ENCODE measurements at places on chromosomes 7 and 10. TPM values are rescaled to one million over a fixed set of nuclear protein-coding genes. Genes with fewer than 3 reads are reported as not detected.
A peak's percentile ranks its signal among the peaks of the same experiment; 100 is the strongest.

GRCh38 chr7:135704698-135705097 lies 23.3 kb downstream of the SLC13A4 start:
- ATAC-seq: no peak

Gene EBLN1
- total RNA-seq: not detected

DNA sequence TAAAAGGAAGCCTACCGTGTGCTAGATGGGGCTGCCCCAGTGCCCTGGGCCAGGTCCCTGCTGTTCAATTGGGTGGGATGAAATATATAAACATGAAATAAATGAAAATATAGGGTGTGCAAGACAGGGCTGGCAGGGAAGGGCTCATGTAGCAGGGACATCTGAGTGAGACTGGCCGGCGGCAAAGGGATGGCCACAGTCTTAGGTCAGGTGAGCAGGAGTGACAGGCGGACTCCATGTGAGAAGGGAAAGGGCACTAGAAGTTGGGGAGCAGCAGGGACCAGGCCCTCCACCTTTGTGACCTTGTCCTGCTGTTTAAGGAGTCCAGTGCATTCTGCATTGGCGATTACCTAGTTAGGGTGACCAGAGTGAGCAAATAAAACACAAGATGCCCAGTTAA lies 207.6 kb upstream of the ZNF32 start:
- ATAC-seq: no peak

- ATAC-seq: no peak
Observed at GRCh38 chr7:136956671-136957070, 88.2 kb downstream of the CHRM2 start.

GRCh38 chr7:115060095-115060870 lies 138.4 kb downstream of the MDFIC start:
- ATAC-seq: no peak

GRCh38 chr7:123208793-123209192 lies 9.0 kb upstream of the SLC13A1 start:
- no peak for ATAC-seq

Gene ACBD7
- total RNA-seq: 3.1 TPM

- no peak for ATAC-seq
Observed at GRCh38 chr7:4079956-4080355, 602.1 kb upstream of the FOXK1 start.

Gene GOLGA7B
- total RNA-seq: 8.2 TPM

Gene NFE2L3
- total RNA-seq: 24.1 TPM

- ATAC-seq: peak; percentile 1
Observed at GRCh38 chr7:87218796-87219544, 562 bp downstream of the TMEM243 start.

GRCh38 chr7:144834641-144835144 lies 1.2 kb downstream of the TPK1 start:
- ATAC-seq: peak; percentile 22

Gene FOXP2
- not detected for total RNA-seq

- no peak for ATAC-seq
Observed at GRCh38 chr7:149027611-149028345, 527 bp downstream of the PDIA4 start.

DNA sequence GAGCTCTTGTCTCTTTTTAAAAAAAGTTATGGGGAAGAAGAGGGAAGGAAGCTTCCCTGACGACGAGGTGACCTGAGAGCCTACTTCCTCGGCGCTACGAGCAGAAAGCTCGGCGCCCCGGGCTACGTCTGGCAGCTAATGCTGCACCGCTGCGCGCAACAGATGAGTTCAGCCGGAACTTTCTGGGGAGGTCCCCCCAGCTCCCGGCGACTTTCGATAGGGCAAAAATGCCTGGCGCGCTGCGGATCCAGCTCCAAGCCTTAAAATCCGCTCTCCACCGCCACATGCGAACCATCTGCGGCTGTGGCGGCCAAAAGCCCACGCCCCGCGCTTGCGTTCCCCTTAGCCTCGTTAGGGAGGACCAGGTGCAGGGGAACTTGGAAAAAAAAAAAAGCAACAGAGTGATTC lies 621 bp downstream of the P4HA1 start:
- peak; percentile 63 for ATAC-seq

- no peak for ATAC-seq
Observed at GRCh38 chr10:66748217-66748616, 177.6 kb upstream of the LRRTM3 start.

Gene PON3
- total RNA-seq: not detected

GRCh38 chr7:132500727-132501440 lies 75.4 kb downstream of the PLXNA4 start:
- ATAC-seq: no peak

- no peak for ATAC-seq
Observed at GRCh38 chr7:142438923-142439515, 181.2 kb upstream of the PRSS58 start.

Gene LMBR1
- total RNA-seq: 48.0 TPM

DNA sequence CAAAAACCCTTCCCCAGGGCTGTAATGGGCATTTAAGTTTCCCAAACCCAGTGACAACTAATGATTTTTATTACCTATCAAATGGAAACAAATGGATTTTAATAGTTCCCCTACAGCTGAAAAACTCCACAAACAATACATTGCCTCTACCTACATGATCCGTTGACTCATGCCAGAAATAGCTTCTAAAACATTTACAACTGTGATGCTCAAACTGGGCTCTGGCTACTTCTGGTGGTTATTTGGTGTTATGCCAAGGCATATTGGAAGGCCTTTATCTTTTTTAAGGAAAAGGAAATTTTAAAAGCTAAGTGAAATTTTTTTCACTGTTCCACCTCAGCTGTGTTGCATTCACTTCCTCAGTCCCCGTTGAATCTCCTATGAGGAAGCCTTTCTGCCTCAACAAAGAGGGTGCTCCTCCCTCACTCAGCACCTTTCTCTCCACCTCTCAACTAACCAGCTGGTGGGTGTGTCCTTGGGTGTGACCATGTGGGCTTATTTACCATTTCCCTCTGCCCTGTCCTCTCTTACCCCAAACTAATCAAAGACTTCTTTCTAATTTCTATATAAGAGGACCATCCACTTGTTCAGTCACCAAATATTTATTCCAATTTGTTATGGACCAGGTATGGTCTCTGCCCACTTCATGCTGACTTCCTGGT lies 82.9 kb downstream of the PRTFDC1 start:
- ATAC-seq: no peak

Gene OR2A5
- not detected for total RNA-seq

Gene NEUROG3
- total RNA-seq: 1.1 TPM

GRCh38 chr10:34102893-34103506 lies 712.1 kb downstream of the PARD3 start:
- ATAC-seq: no peak

DNA sequence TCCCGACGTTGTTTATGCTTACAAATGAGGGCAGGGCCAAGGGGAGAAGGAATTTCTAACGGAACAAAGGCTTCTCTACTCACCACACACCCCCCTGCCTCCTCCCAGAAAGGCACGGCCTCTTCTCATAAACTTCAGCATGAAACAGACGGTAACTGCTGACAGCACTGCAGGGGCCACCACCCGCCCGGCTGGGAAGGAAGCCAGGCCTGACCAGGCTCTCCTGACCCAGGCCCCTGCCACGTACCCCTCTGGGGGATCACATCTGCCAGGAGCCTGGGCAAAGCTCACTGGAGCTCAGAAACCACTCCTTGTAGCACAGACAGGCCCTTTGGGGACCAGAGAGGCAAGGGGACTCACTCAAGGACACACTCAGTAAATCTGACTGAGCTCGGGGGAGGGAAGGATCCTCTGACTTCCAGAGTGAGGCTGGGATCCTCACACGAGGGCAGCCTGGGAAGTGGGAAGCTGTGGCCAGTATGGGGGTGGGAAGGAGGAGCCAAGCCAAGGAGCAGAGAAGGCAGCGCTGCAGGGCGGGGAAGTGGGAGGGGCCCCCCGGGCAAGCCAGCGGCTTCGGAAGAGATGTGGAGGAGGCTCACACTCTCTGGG lies 46.1 kb downstream of the ZCCHC24 start:
- ATAC-seq: no peak

Gene MSANTD7
- 15.7 TPM for total RNA-seq

Gene SORCS1
- not detected for total RNA-seq

Gene MOGAT3
- total RNA-seq: not detected

DNA sequence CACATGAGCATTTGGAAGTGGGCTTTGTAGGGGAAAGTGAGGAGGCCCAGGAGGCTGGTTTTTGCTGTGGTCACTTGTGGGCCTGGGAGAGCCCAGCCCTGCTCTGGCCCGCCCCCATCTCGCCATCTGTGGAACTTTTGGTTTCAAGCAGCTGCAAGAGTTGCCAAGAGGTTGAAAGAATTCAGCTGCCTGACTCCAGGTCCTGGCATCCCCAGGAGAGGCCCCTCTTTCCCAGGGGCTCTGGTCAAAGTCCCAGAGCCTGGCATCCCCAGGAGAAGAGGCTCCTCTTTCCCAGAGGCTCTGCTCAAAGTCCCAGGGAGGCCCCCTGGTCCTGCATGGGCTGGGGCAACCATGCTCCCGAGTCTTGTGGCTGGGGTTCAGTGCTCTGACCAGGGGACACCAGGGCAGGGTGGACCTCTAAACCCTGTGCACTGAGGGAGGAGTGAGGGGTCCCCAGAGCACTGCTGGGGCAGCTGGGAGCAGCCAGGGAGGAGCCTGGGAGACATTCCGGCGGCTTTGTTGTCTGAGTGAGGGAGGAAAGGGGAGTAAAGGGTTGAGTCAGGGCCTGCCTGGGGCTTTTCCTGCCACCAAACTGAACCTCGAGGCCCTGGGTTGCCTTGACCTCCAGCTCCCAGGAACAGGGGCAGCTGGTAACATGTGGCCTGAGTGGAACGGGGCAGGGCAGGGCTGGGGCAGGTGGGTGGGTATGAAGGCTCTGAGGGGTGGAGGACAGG lies 27.7 kb upstream of the CSGALNACT2 start:
- no peak for ATAC-seq

Gene IGF2BP3
- total RNA-seq: 0.42 TPM

DNA sequence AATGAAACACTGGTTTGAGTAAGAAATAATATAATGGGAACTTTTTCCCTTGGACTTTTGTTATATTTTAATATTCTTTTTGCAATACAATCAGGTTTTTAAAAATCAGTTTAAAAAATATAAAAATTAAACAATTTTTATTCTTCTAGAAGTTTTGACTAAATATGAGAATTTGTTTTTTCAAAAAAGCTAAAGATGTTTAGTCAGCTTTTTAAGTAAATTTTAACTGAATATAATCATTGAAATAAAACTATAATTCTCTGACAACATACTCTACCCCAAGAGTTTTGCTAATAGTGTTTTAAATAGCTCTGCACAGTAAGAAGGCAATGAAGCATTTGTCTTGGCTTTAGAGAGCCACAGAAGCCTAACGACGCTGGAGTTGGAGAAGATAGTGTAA lies 70.5 kb downstream of the IQUB start:
- no peak for ATAC-seq

GRCh38 chr10:116990276-116990800 lies 14.6 kb downstream of the SHTN1 start:
- no peak for ATAC-seq

- no peak for ATAC-seq
Observed at GRCh38 chr10:60818134-60818770, 40.0 kb downstream of the CDK1 start.

DNA sequence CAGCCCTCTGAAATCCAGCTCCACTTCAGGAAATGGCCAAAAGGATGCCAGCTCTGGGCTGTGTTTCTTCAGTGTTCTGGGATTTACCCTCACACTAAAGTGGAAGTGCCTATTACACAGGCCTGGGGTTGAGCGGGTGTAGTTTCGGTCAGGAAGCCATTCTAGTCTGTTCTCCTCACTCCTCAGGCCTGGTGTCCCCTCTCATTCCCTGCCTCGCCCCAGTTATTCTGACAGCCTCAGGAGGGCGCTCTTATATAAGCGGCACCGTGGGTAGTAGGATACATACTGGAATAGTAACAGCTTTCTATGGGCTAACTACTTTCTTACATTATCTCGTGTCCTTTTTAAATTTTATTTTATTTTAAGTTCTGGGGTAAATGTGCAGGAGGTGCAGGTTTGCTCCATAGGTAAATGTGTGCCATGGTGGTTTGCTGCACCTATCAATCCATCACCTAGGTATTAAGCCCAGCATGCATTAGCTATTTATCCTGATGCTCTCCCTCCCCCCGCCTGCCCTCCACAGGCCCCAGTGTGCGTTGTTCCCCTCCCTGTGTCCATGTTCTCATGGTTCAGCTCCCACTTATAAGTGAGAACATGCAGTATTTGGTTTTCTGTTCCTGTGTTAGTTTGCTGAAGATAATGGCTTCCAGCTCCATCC lies 12.2 kb upstream of the LGI1 start:
- ATAC-seq: no peak

Gene SMO
- total RNA-seq: 0.08 TPM

DNA sequence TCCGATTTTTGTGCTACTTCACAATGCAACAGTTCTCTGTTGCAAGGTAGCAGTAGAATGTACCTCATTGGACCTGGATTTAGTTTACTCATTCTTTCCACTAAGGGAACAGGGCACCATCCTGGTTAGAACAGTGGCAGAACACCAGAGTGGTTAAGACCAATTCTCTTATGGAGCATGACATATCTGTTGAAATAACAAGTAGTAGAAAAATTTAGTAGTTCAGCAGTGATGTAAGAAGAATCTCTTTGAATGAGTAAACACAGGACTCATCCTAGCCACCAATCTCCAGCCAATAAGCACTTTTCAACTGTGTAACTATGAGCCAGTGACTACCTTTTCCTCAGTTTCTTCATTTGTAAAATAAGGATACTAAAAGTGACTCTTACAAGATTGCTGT lies 2.4 kb downstream of the ANKRD22 start:
- ATAC-seq: peak; percentile 90
